ENCODE measurements at places on chromosomes 6 and 20.

DNA sequence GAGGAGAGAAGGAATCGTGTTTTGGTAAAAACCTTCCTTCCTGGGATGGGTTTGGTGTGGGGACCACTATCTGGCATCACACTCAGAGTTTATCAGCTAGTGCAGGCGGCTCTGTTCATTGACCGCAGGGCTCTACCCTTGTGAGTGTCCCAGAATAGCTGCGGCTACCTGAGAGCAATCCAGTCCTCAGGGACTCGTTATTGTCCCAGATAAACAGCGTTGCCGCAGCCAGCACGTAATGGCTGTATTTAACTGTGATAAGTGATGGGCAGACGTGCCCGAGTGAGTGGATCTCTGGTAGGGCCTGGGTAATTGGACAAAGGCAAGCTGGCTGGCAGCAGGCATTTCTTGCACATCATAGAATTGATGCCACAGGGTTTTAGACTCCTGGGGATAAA is 163.3 kb downstream of the SOBP start:
- no peak for DNase-seq

GRCh38 chr6:4941782-4942672 is 61.8 kb downstream of the RPP40 start:
- DNase-seq, result peak; percentile 3

- DNase-seq, result no peak
Measured at GRCh38 chr6:33722103-33722623, 10.7 kb upstream of the UQCC2 start.

DNA sequence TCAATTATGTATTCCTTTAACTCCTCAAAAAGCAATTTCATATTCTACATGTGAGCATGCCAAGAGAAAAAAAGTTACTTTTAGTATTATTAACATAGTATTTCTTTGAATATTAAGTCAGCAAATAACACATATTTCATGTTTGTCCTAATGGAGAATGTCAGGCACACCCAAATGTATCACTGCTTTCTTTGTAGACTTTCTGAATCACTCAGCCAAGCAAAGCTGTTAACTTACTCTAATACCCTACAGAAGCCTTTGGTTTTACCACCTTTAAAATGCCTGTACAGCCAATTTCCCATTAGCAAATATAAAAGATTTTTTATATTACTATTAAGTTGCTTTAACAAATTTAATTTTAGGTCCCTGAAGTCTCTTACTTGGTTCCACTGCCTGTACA is 23.8 kb downstream of the FRK start:
- no peak for DNase-seq

DNA sequence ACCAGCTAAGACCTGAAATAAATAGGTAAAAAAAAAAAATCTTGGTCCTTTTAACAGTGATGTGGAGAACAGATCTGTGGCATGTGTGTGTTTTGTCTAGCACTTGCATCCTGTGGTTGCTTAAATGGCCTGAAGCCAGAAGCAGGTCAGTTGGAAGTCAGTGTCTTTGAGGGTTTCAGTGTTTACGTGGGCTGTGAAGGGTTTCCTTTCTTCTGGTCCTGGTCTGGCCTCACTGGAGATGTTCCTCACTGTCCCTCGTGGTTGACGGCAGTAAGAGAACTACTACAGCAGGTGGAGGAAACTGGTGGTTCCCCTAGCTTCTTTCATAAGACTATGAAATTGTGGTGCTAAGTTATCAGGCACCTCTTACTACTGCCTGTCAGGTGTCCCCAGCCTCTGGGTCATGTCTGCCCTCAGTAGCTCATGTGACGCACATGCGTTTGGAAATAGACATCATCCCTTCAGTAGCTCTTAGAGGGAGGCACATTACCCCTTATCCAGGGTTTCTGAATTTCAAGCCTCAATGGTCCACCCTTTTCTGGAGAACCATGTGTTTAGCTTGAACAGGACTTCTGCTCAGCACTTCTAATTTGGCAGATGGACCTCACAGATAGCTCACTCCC is 59.4 kb upstream of the SCP2D1 start:
- no peak for DNase-seq

DNA sequence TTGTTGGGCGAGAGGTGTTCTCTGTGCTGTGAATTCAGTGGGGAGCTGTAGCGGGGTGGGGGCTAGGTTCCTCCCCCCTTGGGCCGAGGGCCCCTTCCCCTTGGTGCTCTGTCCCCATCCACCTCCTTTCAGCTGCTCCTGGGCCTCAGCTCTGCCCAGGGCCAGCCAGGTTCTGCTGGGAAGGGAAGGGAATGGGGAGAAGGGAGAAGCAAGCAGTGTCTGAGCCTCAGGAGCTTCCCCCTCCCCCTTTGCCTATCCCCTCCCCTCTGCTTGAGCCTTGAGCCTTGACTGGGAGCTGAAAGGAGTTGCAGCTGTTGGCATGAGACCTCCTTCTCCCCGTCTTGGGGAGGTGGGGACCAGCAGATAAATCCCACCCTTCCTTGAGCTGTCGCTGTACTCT is 576 bp upstream of the RRP36 start:
- no peak for DNase-seq

- no peak for DNase-seq
Measured at GRCh38 chr6:163352011-163352685, 62.4 kb upstream of the QKI start.

GRCh38 chr20:3828798-3829197 is 8.5 kb downstream of the AP5S1 start:
- DNase-seq, result no peak

DNA sequence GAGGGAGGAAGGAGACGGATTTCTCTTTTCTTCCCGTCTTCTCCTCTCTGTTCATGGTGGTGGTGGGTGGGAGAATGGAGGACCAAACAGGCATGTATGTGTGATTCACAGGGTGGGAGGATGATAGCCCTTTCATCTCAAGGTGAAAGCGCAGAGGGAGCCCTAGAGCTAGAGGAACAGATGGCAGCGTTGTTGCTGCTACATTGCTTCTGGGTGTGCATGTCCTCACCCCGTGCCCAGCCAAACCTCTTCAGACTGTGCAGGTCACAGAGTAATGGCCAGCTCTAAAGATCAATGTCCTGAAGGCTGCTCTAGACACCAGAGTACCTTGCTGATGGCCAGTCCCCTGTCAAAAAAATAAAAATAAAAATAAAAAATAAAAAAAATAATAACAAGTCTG is 301.8 kb downstream of the TBC1D7 start:
- no peak for DNase-seq

- no peak for DNase-seq
Measured at GRCh38 chr6:118356054-118356453, 192.0 kb upstream of the PLN start.

GRCh38 chr20:5069141-5069806 is 50.5 kb downstream of the PCNA start:
- no peak for DNase-seq

GRCh38 chr20:38829296-38829875 is 23.9 kb downstream of the PPP1R16B start:
- no peak for DNase-seq

GRCh38 chr20:63381781-63382431 is 20.8 kb upstream of the CHRNA4 start:
- DNase-seq, result no peak

DNA sequence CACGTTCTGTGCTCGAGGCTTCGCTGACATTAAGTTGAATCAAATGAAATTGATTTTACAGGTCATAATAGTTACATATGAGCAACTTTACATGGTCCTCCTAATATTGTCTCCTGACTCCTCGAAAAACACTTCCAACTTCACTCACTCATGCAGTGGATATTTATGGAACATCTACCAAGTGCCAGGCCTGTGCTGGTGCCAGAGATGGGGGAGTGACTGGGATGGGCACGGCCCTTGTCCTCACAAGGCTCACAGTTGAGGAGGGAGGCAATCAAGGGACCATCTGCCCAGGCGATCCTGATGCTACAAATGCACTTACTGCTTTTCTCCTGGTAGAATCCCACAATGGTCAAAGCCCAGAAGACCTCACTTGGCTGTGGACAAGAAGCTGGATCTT is 426.4 kb downstream of the PREX1 start:
- DNase-seq, result no peak

GRCh38 chr6:52180787-52181558 is 5.2 kb upstream of the IL17A start:
- DNase-seq, result no peak

GRCh38 chr6:130524552-130524951 is 158.7 kb downstream of the TMEM200A start:
- no peak for DNase-seq

GRCh38 chr6:46023216-46023915 is 7.7 kb upstream of the CLIC5 start:
- no peak for DNase-seq

DNA sequence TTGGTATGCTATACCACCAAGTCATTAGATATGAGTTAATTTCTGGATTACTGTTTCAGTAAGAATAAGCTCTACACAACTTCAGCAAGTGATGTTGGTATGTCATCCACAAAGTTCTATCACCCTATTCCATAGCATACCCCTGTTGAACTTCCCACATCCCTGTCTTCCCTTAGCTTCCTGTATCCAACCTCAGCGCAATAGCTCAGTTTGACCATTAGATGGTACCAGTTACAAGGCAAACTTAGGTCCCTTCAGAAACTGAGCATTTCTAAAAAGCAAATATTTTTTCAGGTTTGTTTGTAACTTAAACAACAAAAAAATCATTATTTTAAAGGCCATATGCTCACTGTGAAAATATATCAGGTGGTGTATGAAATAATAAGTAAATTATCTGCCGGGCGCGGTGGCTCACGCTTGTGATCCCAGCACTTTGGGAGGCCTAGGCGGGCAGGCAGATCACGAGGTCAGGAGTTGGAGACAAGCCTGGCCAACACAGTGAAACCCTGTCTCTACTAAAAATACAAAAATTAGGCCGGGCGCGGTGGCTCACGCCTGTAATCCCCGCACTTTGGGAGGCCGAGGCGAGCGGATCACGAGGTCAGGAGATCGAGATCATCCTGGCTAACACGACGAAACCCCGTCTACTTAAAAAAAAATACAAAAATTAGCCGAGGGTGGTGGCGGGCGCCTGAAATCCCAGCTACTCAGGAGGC is 8.8 kb upstream of the MOG start:
- no peak for DNase-seq

- no peak for DNase-seq
Measured at GRCh38 chr6:145139895-145140294, 595.4 kb downstream of the EPM2A start.

GRCh38 chr6:165705941-165706340 is 42.9 kb upstream of the PDE10A start:
- DNase-seq, result no peak

- DNase-seq, result no peak
Measured at GRCh38 chr20:42218621-42219374, 600.6 kb upstream of the CHD6 start.

DNA sequence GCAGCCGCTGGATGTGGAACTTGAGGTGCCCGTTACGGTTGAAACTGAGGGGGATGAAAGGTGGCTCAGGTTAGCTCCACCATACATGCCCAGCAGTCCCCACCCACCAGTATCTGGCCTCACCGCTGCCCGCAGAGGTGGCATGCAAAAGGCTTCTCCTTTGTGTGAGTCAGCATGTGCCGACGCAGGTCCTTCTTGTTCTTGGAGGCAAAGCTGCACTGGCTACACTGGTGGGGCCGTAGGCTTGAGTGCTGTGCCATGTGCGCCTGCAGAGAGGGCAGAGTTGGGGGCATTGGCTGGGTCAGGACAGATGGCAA is 15.8 kb downstream of the PCIF1 start:
- DNase-seq, result no peak

DNA sequence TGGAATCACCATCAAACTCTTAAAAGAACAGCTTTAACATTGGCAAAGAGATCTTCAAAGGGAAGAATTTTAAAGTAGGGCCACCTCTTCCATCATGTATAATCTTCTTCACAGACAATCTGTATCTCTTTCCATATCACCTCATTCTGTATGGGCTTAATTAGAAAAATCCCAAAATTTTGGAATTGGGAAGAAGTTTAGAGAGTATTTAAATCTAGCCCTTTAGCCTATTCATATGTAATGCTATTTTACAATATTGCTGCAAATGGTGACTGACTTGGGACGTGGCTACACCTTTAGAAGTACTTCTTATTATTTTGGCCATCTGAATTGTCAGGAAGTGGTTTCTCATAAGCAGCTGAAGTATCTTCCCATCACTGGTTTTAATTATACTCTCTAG is 474.3 kb downstream of the RFPL4B start:
- DNase-seq, result no peak

- DNase-seq, result no peak
Measured at GRCh38 chr6:143258945-143259344, 191.6 kb downstream of the ADAT2 start.

GRCh38 chr20:22801528-22801927 is 217.2 kb upstream of the FOXA2 start:
- no peak for DNase-seq

- no peak for DNase-seq
Measured at GRCh38 chr6:68973066-68973465, 338.0 kb downstream of the ADGRB3 start.

GRCh38 chr6:144460327-144461095 is 175.4 kb downstream of the UTRN start:
- no peak for DNase-seq

- no peak for DNase-seq
Measured at GRCh38 chr20:17860301-17861197, 108.0 kb downstream of the SNX5 start.

GRCh38 chr6:140370441-140370840 is 996.0 kb upstream of the CITED2 start:
- no peak for DNase-seq

- DNase-seq, result peak; percentile 8
Measured at GRCh38 chr6:127879685-127880084, 21.2 kb downstream of the THEMIS start.

DNA sequence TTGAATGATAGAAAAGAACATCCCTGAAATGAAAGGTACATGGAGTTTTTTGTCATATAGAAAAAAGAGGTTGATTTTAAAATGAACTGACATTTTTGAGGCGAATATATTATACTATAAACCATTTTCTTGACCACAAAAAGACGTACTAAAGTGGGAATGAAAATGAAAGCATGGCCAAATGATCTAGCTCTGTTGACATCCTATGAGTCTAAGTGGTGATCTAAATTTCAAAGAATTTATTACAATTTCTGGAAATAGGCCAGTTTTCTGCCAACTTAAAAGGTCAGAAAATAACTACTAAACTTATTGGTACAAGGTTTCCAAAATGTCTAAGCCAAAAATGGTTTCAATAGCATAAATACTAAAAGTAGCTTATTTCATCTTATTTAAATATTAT is 536.8 kb downstream of the EYS start:
- no peak for DNase-seq

DNA sequence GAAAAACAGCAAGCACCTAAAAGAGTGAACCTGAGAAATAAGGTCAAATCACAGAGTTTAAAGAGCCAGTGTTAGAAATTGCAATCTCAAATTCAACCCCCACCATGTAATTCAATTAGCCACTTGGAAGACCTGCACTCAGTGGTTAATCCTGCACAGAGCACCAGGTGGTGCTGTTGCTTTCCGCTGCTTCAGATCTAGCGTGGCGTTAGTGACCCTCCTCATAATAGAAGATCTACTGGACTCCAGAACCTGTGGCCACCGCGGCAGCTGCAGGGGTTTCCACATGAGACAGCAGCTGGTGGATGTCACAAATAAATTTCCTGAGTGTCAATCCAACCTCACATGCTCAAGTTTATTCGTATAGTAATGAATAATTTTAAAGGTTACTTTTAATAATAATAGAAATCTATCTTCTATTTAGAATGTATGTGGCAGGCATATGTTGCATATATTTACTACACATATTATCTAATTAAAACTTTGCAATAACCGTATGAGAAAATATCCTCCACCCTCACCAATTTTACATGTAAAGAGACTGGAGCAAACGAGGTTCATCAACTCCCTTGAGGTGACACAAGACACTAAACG is 84.4 kb downstream of the SYNE1 start:
- no peak for DNase-seq

Measured in stimulated activated CD4-positive, alpha-beta T cell treated with anti-CD3 and anti-CD28 coated beads, Interleukin-12 subunit alpha, Interleukin-12 subunit beta, amount 100 ng/mL, for 24 hours (primary cell).